ENCODE measurements at places on chromosomes 1 and 21.

DNA sequence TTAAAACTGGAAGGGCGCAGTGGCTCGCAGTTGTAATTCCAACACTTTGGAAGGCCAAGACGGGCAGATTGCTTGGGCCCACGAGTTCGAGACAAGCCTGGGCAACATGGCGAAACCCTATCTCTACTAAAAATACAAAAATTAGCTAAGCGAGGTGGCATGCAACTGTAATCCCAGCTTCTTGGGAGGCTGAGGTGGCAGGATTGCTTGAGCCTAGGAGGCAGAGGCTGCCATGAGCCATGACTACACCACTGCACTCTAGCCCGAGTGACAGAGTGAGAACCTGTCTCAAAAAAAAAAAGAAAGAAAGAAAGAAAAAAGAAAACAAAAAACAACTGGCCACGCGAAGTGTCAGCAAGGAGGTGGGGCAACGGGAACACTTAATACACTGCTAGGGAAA is 6.3 kb downstream of the UBE2G2 start:
- DNase-seq = no peak

DNA sequence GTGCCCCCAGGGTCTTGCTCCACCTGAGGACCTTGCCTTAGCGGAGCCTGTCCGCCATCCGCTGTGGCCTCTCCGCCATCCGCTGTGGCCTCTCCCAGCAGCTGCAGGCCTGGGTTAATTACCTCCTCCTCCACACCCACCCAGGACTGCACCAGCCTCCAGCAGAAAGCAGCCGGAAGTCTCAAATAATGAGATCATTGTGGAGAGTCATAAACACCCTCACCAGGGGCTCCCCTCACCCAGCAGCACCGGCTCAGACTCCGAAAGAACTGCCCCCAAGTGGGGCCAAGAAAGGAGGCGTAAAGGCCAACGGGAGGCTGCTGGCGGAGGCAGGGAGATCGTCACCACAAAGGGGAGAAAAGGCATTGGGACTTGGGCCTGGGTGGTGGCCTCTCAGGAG is 10.7 kb upstream of the GPR153 start:
- DNase-seq = no peak

GRCh38 chr1:172941471-172941870 is 109.3 kb downstream of the TNFSF18 start:
- no peak for DNase-seq

- DNase-seq = no peak
These were observed 101.9 kb downstream of the PRRX1 start for GRCh38 chr1:170765712-170766330.

DNA sequence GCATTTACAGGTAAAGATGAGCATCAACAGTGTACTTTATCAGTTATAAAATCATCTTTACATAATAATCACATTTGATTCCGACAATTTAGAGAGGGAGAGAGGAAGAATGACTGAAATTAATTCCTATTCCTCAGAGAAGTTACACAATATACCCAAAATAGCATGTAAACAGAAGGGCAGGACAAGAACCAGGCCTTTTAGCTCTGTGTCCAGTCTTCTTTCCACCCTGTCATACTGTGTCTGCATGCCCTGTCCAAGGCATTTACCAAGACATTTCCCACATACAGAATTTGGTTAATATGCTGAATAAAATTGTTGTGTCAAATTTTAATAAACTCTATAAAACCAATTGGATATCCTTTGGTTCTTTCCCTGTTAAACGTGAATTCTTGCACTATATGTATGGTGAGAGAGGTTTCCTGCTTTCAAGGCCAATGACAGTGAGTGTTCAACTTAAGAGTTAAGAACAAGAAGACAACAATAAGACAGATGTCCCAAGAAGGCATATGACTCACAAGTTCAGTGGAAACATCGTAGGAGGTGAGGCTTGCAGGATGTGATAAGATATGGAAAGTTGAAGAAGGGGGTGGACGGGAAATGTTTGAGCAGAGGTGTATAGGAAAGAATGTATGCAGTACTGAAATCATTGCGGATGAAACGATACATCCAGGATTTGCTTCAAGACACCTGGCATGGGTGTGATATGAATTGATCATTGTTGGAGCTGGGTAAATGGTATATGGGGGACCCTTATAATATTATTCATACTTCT is 20.8 kb downstream of the LRRC8B start:
- DNase-seq = no peak

DNA sequence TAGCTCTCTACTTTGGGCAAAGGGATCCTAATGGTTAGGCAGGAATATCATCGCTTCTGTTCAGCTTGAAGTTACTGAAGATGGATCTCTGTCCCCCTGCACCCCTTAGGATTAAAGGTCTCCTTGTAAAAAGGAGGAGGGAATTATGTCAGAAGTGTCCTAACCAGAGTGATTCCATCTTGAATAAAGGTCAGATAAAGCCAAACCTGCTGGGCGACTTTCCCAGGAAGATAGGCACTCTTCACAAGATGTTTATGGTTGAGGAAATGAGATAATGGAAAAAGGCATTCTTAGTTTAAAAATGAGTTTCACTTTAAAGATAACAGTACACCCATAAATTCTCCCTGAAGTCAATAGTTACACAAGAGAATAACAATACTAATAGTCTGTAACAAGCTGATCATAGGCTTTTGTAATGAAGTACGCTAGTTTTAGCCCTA is 1.7 kb upstream of the NENF start:
- DNase-seq = no peak

GRCh38 chr1:45769261-45769932 is 18.9 kb upstream of the IPP start:
- no peak for DNase-seq

GRCh38 chr1:16250524-16251251 is 13.7 kb upstream of the CPLANE2 start:
- no peak for DNase-seq

DNA sequence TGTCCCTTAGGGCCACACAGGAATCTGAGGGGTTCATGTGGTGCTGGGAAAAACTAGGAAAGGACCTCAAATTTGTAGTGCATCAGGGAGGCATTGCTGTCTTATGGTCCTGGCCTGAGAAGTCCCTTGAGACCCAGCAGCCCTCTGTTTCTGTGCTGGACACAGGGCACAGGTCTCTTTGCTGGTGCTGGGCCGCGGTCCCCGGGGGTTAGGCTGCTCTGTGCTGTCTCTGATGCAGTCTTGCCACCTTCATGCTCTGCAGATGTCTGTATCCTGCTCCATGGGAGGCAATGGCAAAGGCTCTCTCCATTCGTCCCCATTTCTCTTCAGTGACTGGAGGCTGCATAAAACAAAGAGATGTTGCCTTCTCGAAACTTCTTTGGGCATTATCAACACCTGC is 13.0 kb downstream of the EDARADD start:
- no peak for DNase-seq

DNA sequence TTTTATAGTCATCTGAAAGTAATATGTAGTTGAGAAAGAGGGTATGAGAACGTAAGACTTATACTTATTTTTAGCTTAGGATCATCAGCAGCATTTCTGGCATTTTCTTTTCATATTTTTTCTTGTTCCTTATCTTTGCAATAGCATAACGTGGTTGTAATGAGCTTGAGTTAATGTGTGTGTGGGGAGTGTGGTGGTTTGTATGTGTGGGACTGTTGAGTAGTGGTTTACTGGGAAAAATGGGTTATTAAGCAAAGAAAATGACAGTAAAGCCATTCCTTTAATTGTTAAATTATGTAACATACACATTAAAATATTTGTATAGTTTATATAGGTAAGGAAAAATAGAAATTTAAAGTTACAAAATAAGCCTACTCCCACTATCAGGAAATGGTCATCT is 15.2 kb downstream of the PIP5K1A start:
- no peak for DNase-seq

DNA sequence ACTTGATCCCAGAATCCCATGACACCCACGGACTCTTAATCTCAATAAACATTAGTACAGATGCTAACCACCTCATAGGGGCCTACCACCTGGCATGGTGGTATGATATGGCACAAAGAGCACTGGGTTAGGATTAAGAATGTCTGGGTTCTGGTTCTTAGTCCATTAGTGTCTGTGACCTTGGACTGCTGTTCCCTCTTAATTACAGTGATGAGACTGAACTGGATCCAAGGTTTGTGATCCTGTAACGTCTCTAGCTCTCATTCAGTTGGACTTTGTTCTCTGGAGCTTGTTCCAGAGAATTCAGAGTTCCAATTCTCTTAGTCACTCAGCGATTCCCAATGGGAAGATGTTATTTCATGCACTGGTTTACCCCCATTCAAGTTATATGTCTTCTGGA is 23.6 kb upstream of the PIGC start:
- DNase-seq = no peak

- no peak for DNase-seq
These were observed 1512.5 kb upstream of the B3GALT2 start for GRCh38 chr1:194698908-194699318.

DNA sequence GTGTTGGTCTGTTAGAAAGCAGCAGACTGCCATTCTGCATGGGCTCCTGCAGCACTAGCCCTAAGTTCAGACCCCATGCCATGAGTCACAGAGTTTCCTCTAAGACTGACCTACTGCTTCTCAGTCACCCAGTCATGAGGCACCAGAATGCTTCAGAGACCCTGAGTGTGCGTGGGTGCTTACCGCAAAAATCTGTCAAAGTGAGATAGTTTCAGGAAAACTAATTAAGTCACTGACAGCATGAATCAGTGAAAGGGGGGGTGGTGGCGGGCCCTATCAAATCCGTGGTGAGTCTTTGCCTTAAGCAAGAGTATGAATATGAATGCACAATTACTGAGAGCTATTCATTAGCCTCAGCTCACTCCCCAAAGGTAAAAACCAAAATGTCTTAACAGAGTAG is 98.1 kb downstream of the KCTD3 start:
- DNase-seq = no peak

DNA sequence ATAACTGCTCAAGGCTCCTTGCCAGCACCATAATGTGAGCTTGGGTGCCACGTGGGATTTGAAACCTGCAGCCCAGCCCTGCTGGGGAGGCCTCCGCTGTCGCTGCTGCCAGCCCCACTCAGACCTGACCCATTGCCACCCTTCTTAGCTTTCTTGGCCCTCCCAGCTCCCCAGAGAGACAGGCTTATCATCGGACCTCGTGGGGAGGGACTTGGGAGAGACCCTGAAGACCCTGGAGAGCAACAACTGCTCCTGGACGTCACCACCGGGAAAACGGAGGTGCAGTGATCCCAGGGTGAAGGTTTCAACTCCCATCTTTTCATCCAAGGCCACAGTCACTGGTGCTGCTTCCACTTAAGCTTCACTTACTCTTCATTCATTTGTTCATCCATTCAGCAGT is 596.1 kb downstream of the PTPRU start:
- DNase-seq = no peak

DNA sequence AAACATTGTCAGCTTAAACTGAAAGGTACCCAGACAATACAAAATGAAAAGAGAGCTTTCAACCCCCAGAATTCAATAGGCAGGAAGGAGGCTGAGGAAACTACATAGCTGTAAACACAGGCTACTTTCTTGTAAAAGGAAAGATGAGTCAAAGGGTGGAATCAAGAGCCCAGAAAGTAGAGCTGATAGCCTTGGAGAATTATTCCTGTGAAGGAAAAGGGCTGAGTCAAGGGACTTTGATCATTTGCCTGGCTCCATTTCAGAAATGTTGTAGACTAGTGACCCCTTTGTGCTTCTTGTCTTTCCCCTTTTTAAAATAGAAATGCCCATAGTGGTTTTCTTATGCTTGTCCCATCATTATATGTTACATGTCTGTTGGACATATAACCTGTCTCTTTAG is 597.6 kb downstream of the ADGRL2 start:
- DNase-seq = no peak

- no peak for DNase-seq
These were observed 28.2 kb downstream of the ATP8B2 start for GRCh38 chr1:154353460-154353904.

DNA sequence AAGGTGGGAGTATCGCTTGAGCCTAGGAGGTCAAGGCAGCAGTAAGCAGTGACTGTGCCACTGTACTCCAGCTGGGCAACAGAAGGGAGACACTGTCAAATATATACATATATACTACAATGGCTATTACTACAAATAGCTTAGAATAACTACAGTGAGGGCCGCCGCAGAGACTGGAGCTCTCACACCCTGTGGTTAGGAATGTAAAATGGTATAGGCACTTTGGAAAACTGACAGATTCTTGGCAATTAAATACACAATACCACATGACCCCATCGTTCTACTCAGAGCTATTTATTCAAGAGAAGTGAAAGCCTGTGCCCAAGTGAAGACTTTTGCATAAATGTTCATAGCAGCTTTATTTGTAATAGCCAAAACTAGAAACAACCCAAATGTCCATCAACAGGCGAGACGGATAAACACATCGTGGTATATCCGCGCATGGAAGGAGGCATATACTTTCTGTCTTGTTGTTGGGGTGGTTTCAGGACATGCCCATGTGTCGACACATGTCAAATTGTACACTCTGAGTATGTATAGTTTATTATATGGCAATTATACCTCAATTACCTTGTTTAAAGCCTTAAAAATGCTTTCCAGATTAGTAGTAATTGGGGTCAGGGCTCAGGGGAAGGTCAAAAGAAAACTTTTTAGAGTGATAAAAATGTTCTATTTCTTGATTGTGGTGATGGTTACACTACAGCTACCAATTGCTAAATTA is 123.4 kb downstream of the RIPK4 start:
- DNase-seq = no peak

All from stimulated activated CD4-positive, alpha-beta T cell treated with anti-CD3 and anti-CD28 coated beads, Interleukin-4, amount 100 ng/mL, for 1 hour (primary cell).